ENCODE measurements at places on chromosomes 7 and 10. TPM values are rescaled to one million over a fixed set of nuclear protein-coding genes. Genes with fewer than 3 reads are reported as not detected.

The WASL gene
- total RNA-seq = 6.8 TPM

The HOXA10 gene
- not detected for total RNA-seq

The ZNF485 gene
- 5.1 TPM for total RNA-seq

The CCDC172 gene
- total RNA-seq = not detected

The WDFY4 gene
- total RNA-seq = 1.0 TPM

The SFMBT2 gene
- 23.0 TPM for total RNA-seq

The ACADSB gene
- total RNA-seq = 19.2 TPM

The AQP1 gene
- not detected for total RNA-seq

The GAD2 gene
- total RNA-seq = not detected

The GNGT1 gene
- total RNA-seq = not detected

The CPA1 gene
- not detected for total RNA-seq

The SEPHS1 gene
- total RNA-seq = 61.7 TPM

The SYNPO2L gene
- not detected for total RNA-seq

The DNAH11 gene
- total RNA-seq = 1.9 TPM

The TIMM23 gene
- 68.3 TPM for total RNA-seq

The C10orf62 gene
- total RNA-seq = not detected

The SCD gene
- total RNA-seq = 144 TPM

The ZNF107 gene
- total RNA-seq = 18.4 TPM

The AMPH gene
- 0.30 TPM for total RNA-seq

The FKBP6 gene
- not detected for total RNA-seq

The OR2A42 gene
- total RNA-seq = not detected

The ATG9B gene
- total RNA-seq = 9.6 TPM

The CHST15 gene
- total RNA-seq = 0.05 TPM

The PIP gene
- not detected for total RNA-seq

The ACSM6 gene
- total RNA-seq = not detected

The TBC1D12 gene
- total RNA-seq = 0.11 TPM

The C10orf71 gene
- not detected for total RNA-seq

The SPAM1 gene
- not detected for total RNA-seq

The FAM149B1 gene
- total RNA-seq = 14.1 TPM

The PDK4 gene
- not detected for total RNA-seq

The LRRN3 gene
- 138 TPM for total RNA-seq

The NYAP1 gene
- total RNA-seq = not detected

The FAM25C gene
- total RNA-seq = not detected

The CYP3A5 gene
- total RNA-seq = not detected

The CALCR gene
- total RNA-seq = not detected

The ADAMTS14 gene
- not detected for total RNA-seq

The TMEM178B gene
- total RNA-seq = 0.80 TPM

The FGFR2 gene
- not detected for total RNA-seq

The WAPL gene
- total RNA-seq = 53.4 TPM

The LFNG gene
- 86.6 TPM for total RNA-seq

The CCDC3 gene
- total RNA-seq = 0.07 TPM

The PGAM2 gene
- total RNA-seq = 0.89 TPM

The NAMPT gene
- 75.6 TPM for total RNA-seq

The HOXA9 gene
- not detected for total RNA-seq

The CREB3L2 gene
- total RNA-seq = 47.0 TPM

The KLLN gene
- total RNA-seq = 0.86 TPM

The SPDYE2B gene
- total RNA-seq = not detected

The ZNRF2 gene
- total RNA-seq = 14.5 TPM

The TET1 gene
- total RNA-seq = 2.3 TPM

The LRRC4 gene
- not detected for total RNA-seq

The ZRANB1 gene
- total RNA-seq = 13.4 TPM
